SK-N-SH (cell line): ENCODE measurements at places on chromosomes 11 and 22.

DNA sequence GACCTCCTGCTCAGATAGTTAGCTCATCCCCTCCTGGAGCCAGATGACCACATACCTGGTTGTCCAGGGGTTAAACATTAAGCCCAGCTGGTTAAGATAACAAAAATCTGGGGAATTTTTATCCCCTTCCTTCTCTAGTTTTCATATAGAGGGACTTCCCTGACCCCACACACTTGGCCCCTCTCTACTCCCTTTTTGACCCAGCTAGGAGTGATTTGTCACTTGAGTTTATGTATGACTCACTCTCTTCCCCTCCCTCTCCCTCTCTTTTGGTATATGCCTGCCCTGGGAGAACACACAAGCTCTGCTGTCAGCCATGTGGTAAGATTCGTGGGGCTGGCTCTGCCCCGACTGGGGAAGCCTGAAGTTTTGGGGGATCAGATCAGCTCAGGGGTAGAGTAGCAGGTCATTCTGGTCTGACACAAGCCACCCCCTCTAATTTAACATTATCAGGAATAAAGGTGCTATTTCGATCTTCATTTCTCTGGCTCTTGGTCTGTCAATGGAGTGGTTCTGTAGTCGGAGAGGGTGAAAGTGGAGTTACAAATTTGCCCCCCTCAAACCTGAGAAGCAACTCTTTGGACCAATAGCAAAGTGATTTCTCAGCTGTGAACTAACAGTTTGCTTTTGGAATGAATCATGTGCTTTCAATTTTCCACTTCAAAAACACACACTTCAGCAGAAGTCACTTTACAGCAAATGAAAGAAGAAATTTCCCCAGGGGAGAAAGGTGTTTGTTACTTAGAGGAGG is 415.3 kb upstream of the CADM1 start:
- DNase-seq = no peak

GRCh38 chr11:76159983-76160661 is 46.2 kb downstream of the WNT11 start:
- peak; percentile 39 for DNase-seq

- DNase-seq = peak; percentile 5
Measured at GRCh38 chr22:45493286-45493771, 9.4 kb upstream of the FBLN1 start.

DNA sequence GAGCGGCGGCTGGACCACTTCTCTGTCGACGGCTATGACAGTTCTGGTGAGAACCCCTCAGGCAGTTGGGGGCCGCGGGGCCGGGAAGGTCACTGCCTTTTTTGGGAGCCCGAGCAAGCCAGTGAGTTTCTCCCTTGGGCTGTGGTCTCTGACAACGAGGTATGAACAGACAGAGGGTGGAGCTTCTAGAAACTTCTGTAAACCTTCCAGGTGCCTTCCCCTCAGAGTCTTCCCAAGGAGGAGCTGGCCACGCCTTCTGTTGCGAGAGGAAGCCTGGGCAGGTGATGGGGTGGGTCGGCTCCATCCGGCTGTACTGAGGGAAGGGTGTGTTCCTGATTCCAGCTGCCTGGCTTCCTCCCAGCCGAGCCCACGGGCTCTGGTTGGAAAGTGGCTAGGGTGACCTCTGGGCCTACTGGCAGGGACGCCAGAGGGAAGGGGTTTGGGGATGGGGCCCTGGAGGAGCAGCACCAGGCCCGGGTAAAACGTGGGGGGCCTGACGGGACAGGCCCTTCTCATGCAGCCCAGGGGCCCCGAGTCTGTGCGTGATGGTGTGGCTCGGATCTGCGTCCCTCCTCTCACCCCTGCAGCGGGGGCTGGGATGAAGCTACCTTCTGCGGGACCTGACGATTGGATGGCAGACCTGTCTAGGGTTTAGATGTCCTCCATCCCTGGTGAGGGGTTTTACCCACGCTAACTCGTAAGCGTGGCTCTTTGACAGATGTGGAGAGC is 110.8 kb downstream of the KCNQ1OT1 start:
- peak; percentile 10 for DNase-seq

- no peak for DNase-seq
Measured at GRCh38 chr11:74680703-74681531, 50.3 kb downstream of the CHRDL2 start.

DNA sequence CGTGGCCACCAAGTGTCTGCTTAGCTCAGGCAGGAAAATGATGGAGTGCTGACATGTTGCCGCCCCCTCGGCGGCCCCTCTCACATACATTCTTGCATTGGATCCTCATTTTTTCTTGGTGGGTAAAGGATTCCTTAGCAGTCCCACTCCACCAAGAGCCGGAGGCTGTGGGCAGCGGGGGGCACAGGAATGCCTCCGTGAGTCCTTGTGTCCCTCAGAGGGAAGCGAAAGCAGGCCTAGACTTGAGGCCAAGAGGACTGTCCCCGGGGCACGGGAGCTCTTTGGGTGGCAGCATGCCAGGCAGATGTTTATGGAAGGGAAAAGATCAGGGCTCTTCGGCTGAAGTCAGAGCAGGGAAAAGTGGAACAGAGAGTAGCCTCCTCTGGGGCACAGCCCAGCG is 21.6 kb downstream of the LRFN4 start:
- DNase-seq = peak; percentile 65

DNA sequence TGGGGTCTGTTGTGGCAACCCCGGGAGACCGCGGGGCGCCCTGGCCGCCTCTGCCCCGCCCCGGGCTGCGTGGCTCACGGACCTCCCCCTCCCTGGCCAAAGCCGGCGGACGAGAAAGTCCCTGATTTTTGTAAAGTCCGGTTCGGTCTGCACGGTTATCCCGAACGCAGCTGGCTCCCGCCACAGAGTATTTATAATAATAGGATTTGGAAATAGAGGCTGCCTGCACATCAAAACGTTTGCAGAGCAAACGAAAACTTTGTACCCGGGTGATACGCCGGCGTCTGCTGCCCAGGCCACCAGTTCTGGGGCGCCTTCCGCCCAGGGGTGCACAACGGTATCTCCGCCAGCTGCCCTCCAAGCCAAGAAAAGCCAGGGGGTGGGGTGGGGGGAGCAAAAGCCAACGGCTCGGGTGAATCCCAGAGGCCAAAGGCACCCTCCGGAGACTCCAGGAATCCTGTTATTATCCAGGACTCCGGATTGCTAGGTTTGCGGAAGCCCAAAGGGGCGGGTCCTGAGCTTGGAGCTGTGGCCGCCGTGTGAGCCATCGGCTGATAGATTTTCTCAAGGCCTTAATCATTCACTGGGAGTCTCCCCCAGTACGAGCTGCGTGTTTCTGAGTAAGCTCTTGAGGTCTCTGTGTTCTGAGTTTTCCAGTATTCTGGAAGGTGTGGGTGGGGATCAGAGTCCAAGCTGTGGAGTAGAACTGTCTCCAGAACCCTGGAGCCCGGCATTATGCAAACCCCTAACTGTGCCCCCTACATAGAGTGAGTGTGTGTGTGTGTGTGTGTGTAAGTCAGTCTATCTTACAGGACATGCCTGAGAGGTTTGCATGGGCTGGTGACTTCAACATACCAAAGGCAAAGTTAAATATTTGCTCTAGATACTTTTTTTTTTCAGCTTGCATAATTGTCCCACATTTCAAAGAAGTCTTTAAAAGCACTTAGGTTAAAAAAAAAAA is 673 bp upstream of the SHANK2 start:
- no peak for DNase-seq

GRCh38 chr11:69702769-69703452 is 911 bp downstream of the FGF19 start:
- DNase-seq = no peak
